Activated CD4-positive, CD25-positive, alpha-beta regulatory T cell treated with anti-CD3 and anti-CD28 coated beads, Interleukin-2, amount 50 U/mL, for 72 hours (primary cell): ENCODE measurements at places on chromosomes 4 and X.

DNA sequence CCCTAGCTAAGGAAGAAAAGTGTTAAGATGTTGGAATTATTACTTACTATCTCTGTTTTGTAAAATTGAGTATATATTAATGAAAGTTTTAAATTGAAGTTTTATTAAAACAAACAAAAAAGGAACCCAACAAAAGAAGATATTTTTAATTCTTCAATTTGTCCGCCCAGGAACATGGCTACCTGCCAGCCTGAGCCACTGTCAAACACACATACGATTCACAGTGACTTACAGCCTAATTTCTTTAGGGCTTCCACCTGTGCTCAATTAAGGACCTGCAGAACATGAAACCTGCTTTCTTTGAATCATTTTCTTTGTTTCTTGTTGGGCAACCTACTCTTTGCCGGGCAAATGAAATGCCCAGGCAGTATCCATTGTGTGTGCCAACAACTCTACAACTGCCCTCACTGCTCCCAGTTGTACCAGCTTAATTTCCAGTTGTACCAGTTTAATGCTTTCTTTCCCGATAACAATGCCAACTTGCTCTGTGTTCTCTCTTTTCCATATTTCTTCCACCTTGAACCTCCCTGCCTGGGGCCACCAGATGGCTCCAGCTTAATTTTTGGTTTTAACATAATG is 181.7 kb downstream of the GBA3 start:
- no peak for DNase-seq

GRCh38 chr4:114509340-114509739 is 89.3 kb upstream of the UGT8 start:
- no peak for DNase-seq

DNA sequence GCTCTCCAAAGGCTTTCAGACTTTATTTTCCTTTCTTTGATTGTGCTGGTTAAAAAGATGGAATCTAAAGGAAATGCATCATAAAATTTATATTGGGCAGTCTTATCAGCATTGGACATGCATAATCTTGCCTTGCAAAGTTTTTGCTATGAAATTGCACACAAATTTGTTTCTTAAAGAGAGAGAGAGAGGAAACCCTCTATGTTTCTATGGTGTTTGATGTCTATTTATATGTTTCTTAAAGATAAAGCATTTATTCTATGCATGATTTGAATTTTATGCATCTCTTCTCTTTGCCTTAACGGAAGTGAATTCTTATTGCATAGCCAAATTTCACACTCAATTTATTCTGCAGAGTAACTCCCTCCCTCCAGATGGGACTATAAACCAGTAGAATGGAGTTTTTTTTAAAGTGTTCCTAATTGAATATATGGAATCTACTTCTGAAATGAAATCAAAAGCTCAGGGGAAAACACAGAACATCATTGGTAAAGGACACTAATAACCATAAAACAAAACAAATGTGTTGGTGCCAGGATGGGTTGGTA is 83.5 kb upstream of the PPARGC1A start:
- no peak for DNase-seq

GRCh38 chr4:99186029-99186428 is 33.0 kb downstream of the ADH6 start:
- DNase-seq = no peak

- DNase-seq = no peak
Observed at GRCh38 chr4:5261866-5262265, 210.6 kb downstream of the STK32B start.

- no peak for DNase-seq
Observed at GRCh38 chr4:36304138-36304681, 22.8 kb downstream of the DTHD1 start.

DNA sequence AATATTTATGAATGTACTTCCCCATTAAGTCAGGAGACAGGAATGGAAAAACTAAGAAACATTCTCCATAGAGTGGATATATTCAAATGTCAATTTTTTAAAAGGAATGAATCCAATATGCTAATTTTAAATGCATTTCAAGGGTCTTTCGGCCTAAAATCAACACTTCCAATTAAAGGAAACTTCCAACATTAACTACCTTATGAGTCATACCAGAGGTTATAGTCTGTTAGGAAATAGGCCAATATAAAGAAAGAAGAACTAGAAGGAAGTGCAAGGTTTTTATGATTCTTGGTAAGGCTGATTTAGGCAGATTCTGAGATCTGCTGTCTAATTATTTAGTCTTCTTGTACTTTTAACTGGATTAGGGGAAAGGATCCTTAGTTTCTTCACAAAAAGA is 260.1 kb upstream of the EDNRA start:
- no peak for DNase-seq

DNA sequence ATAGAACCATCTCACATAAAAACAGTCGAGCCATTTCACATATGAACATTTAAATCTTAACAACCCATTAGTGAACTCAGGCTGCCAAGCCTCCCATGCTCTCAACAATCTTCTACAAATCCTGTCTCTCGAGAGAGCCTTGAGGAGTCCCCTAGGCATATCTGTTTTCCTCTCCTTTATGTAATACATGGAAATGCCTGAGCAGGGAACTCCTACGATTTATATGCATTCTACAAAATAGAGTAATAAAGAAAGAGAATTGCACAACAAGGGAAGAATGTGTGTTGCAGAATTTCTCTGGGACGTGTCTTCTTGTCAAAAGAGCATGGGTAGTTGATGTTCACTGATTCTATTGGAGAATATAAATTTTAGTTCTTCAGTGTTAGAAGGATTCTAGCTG is 101.8 kb upstream of the VCX2 start:
- DNase-seq = no peak

DNA sequence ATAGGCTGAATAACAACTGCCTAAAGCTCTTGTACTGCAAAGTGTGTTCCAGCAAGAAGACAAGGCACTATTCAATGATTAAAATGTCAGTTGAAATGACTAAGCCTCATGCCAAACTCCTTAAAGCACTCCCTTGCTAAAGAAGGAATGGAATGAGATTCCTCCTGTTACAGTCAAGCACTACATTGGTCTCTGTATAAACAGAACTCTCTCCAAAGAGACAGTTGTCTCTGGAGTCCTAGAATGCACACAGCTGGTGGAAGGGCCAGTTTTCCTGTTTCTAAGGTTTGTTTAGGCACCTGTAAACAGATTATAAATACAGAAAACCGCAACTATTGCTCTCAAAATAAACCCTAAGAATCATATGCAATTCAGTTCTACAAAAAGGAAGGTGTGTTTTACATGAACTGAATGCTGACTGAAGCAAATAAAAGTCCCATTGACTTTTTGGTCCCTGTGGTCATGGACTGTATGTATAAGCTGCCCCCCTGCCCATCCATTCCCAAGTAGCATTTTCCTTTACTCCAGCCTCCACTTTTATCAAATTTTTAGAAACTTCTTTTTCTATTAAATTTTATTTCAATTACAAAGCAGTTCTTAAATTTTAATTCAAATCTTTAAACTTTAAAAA is 47.0 kb downstream of the FAT1 start:
- no peak for DNase-seq

DNA sequence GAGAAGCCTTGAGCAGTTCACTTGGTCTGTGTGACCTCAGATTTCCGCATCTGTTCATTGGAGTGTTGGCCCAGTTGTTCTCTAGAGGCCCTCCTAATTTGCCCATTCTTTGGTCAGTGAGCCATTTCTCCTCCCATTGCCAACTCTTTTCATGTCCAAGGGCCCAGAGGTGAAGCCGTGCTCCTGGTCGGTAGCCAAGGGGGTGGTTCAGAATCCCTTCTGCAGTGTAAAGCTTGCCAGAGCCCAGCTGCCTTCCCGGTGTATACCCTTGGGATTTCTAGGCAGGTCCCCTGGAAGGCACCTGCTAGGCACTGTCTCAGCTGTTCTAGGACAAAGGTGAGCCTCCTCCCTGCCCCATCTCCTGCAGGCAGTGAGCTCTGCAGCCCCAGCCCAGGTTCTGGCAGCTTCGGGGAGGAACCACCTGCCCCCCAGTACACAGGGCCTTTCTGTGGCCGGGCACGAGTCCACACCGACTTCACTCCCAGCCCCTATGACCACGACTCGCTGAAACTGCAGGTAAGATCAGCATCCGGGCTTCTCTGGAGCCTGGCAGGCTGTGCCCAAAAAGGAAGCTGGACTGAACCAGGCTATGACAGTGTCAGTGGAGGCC is 12.3 kb downstream of the SASH3 start:
- no peak for DNase-seq

GRCh38 chr4:179097741-179098140 is 1655.5 kb upstream of the AGA start:
- no peak for DNase-seq

DNA sequence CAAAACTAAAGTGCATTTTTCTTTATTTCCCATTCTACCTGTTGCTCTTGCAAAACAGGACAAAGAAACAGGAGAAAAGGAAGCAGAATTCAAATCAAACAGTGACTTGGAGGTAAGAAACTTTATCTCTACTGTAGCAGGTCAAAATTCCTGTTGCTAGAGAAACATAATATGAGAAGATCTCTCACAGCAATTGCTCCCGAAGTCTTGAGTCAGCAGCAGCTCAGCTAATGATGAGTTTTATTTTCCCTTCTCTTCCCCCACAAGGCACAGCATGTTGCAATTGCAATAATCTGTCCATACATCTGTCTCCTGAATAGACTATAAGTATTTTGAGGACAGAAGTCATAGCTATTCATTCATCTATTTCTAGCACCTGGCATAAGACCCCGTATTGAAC is 112.7 kb downstream of the CLNK start:
- no peak for DNase-seq
